NCI-H460 (cell line): ENCODE measurements at places on chromosomes 2 and 18.

- DNase-seq: no peak
These were observed 128.0 kb downstream of the ABCA12 start for GRCh38 chr2:215010390-215010789.

- DNase-seq: no peak
These were observed 38.5 kb upstream of the PDCL3 start for GRCh38 chr2:100524331-100524730.

DNA sequence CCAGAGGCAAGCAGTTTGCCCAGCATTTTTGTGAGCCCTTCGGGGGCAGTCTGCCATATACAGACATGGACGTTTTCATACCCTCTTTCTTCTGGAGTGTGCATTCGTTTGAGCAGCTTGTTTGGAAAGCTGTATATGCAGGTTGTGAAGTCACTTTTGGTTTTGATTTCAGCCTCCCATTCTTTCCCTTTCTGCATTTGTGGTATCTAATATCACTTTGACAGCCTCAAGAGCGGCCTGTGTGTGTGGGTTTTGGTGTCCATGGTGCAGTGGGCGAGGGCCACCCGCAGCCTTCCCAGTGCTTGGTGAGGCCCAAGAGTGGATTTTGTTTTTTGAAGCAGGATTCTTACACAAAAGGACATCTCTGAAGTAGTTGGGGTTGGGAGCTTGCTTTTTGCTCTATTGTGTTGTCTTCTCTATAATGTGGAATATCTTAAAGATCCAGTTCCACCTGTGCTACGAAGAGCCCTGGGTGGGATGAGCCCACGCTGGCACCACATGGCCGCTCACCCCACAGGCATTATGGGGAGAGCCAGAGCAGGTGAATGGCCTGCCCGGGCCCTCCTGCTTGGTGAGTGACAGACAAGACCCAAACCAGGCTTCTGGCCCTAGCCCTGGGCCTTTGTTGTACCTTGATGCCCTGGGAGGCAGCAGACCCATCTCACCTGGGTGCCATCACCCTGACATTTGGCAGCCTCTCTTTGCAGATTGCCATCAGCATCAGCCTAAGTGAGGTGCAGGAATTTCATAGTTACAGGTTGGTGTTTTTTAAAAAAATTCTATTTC lies 29.5 kb downstream of the INPP4A start:
- DNase-seq: no peak

DNA sequence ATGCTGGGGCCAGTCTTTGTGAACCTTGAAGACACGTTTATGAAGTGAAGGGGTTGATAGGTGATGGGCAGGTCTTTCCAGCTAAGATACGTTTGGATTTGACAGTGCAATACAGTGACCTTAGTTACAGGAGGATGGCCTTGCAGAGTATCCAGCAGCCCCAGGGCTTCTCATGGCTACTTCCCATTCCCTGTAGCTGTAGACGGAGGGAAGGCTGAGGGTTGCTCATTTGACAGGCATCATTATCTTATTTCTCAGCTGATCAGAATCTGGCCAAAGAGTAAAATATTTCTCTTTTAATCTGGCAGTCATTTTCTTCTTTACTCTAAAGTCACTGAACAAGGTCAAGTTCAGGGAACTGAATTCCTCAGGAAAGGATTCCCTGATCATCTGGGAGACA lies 85.1 kb upstream of the RMDN2 start:
- DNase-seq: no peak

GRCh38 chr2:96526615-96527285 lies 9.8 kb upstream of the ARID5A start:
- no peak for DNase-seq

GRCh38 chr2:98009887-98010760 lies 14.4 kb upstream of the TMEM131 start:
- no peak for DNase-seq

- no peak for DNase-seq
These were observed 67.5 kb downstream of the MYL12B start for GRCh38 chr18:3329471-3329870.

- no peak for DNase-seq
These were observed 20.6 kb downstream of the ERMN start for GRCh38 chr2:157304811-157305722.

GRCh38 chr18:60982329-60982695 lies 350.9 kb upstream of the CDH20 start:
- DNase-seq: no peak
